ENCODE measurements at places on chromosomes 3 and 15.

GRCh38 chr3:4714045-4714444, 220.9 kb downstream of the ITPR1 start:
- no peak for DNase-seq

GRCh38 chr3:177521305-177521704, 324.0 kb upstream of the TBL1XR1 start:
- DNase-seq = no peak

- no peak for DNase-seq
Measured at GRCh38 chr3:54783611-54784010, 144.2 kb downstream of the LRTM1 start.

DNA sequence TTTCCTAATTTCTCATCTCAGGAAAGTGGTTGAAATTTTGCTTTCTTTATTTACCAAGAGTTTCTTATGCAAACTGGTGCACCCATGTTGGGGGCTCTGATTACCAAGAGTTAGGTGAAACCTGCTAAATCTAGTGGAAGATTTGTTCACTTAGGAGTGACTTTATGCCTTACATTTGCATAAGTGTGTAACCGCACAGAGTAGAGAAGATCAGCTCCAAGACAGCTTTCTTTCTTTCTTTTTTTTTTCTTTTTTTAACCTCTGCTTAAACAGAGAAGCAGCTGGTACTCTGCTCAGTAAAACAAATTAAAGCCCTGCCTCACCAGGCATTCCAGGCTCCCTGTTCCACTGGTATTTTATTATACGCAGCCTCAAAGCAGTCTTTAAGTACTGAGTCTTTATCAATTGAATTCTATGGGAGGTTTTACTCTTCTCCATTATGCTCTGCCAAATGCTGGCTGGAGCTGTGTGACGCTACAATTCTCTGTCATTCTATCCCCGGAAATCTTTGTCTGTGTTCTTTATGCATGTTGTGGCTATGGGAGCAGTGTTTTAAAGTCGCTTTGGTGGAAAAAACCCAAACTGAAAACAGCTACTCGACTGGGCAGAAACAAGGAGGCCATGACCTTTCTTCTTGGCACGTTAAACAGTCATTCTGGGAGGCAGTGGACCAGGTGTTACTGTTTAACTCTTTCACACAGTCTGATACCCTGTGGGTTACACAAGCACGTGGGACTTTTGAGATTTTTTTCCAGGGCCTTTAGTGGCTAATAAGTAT, 55.2 kb upstream of the GBE1 start:
- no peak for DNase-seq

DNA sequence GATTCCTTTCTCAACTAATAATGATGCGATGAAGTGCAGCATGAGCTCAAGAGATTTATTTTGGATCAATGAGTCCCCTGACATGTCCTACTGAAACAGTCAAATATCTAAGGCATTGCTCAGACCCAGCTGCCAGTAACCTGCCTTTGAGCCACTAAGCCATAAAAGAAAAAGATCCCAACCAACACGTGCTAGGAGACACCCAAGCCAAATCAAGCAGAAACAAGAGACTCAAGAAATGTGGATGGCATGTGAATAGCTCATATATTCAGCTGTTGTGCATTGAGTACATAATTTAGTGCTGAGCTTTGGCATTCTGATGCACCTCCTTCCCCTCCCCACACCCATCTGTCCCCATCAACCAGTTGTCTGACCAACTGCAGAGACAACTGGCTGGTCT, 29.2 kb downstream of the GJD2 start:
- no peak for DNase-seq

GRCh38 chr3:46301122-46301835, 52.6 kb upstream of the CCR2 start:
- DNase-seq = no peak

DNA sequence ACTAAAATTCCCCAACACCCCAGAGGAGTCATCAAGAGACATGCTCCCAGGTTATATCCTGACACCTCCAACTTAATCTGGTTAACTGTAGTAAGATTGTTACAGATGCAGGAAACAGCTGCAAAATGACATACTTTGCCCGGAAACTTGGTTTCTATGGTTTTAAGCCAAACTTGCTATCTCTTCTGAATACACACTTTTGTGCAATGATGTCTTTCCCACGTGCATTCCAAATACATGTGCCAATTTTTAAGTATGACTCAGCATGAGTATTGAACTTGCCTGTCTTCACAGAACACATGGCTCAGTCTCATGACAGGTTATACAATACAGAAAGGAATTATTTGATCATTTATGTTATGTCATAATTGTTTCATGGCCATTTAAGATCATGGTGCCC, 207.0 kb upstream of the DCBLD2 start:
- no peak for DNase-seq

DNA sequence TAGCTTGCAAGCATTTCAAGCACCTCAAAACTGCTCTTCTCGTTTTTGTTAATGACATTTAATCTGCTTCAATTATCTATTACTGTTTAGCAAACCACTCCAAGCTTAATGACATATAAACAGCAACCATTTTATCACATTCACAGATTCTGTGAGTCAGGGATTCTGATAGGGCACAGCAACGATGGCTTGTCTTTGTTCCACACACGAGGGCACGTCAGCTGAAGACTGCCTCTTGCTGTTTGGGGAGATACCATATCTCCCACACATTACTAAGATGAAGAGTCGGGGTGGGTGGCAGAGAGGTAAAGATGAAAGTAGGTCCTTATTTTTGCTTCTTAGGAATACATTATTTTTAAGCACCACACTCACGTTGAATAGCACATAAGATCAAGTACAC, 19.3 kb downstream of the CPOX start:
- DNase-seq = no peak

- DNase-seq = no peak
Measured at GRCh38 chr15:88140398-88140797, 116.1 kb downstream of the NTRK3 start.

DNA sequence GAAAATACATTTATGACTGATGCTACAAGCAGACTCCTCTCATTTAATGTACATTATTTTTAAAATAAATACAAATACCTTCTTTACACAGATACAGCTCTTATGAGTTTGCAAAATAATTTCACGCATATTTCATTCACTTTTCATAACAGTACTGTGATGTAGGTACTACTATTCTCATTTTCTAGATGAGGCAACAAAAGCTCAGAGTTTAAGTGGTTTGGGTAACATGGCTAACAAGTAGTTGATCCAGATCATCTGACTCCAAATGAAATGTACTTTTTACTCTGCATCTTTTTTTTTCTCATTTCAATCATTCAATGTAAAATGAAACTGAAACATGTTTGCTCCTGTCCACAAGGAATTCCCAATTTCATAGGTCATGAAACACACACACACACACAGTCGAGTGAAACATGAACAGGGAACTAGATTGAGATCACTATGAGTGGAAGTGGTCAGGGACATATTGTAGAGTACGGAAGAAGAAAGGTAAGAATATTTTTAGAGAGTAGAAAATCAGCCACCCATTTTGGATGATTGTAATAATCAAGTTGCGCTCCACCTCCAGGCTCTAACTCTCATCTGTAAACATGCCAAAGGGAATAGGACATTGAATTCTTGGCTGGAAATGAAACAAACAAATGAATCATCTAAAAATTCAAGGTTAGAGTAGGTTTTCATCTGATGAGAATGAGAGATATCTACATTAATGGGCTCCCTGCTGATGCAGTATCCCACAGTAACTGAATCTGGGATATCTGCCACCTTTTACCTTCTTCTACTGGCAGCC, 92.4 kb downstream of the CLDN1 start:
- DNase-seq = no peak

DNA sequence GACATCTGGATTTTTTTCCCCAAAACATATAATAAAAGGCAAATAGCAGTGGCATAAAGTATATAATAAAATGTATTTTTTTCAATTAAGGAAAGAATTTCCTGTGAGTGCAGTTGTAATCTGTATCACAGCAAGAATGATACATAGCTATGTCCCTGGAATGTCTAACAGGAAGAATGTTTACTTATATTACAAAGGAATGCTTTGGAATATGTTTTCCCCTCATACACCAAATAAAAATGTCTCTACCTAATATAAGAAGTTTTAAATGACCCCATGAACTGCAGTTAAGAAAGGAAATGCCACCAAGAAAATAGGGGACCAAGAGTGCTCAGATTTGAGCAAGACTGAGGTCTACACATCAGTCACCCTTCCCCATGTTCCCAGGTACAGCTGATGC, 38.0 kb upstream of the ATP11B start:
- no peak for DNase-seq

- DNase-seq = no peak
Measured at GRCh38 chr15:33618350-33618749, 307.6 kb downstream of the RYR3 start.

- DNase-seq = no peak
Measured at GRCh38 chr3:48088056-48088748, 72.0 kb upstream of the MAP4 start.

DNA sequence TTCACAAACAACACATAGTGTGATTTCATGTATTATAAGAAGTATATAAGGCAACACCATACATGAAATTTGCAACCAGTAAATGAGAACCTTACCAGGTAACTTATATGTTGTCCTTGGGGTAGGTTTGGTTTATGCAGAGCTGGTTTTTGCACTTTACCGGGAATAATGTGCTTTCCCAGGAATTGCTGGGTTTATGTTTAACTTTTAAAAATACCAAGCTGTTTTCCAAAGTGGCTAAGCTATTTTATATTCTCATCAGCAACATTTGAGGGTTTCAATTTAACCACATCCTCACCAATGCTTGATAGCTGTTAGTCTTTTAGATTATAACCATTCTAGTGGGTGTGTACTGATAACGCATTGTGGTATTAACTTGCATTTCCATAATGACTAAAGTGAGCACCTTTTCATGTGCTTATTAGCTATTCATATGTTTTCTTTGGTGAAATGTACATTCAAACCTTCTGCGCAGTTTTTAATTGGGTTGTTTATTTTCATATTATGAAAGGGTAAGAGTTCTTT, 71.6 kb downstream of the KY start:
- no peak for DNase-seq

DNA sequence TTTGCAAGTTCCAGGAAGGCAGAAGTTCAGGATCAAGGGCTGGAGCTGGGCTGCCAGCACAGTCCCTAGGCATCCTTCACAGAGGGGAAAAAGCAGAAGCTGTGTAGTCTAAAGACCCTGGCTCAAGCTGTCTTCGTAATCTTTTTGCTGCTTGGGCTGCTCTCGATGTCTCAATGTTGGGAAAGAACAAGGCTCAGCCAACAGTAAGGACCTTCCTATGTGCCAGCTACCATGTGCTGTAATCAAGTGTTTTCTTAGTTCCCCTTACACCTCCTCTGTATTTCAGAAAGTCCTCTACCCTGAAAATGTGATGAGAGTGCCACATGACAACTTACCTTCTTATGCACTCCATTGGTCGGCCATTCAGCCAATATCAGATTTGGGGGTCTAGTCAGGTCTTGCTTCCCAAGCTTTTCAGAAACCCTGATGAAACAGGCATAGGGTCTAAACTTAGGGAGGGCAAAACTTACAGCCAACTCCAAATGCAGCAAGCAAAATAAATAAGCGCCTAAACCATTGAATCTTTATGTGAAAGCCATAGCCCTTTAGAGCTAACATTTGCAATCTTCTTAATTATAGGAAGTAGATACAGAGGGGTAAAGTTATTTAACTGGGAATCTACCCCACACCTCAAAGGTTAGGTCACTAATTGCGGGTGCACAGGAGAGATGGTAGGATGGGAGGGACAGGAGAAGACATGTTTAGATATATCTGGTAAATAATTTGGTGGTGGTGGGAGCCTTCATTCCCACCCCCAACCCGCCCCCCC, 1.2 kb upstream of the EDEM1 start:
- DNase-seq = no peak

DNA sequence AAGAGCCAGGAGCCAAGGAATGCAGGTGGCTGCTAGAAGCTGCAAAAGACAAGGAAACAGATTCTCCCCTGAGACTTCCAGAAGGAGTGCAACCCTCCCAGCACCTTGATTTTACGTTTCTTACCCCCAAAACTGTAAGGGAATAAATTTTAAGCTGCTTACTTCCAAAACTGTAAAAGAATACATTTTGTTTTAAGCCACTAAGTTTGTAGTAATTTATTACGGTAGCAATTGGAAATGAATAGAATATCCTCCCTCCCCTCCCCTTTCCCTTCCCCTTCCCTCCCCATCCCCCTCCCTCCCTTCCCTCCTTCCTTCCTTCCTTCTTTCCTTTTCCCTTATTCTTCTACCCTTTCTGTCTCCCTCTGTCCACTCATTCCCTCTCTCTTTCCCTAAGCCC, 203.7 kb upstream of the CFAP20DC start:
- DNase-seq = no peak

- no peak for DNase-seq
Measured at GRCh38 chr3:44061961-44062360, 179.7 kb upstream of the TOPAZ1 start.

DNA sequence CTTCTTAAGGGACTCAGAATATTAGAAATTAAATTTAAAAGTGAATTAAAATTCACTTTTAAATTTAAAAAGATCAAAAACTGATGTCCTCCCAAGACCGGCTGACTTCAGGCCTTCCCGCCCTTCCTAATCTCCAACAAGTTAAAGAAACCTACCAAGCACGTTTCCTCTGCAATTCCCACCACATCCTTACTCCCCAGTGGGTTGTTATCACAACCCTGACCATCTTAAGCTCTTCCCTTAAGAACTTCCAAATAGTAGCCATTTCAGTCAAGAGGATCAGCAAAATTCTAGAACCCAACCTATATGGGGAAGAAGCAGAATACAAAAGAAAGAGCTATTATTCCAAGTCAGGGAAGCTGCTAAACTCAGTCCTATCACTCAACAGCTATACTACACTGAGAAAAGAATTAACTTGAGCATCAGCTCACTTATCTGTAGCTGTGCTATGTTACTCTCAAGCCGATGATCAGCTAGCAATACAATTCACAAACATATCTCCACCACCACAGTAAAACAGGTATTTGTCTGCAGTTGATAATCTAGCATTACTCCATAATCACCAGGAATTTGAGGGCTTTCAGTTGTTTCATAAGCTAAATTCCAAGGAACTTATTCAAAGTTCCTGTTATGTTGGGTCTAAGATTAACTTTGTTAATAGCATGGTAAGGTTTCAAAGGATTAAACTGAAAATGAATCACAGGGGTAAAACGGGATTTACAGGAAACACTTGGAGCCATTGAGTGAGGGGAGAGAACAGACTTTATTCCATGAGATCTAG, 14.3 kb downstream of the ABCC5 start:
- DNase-seq = no peak

- DNase-seq = no peak
Measured at GRCh38 chr3:86771741-86772512, 219.0 kb downstream of the VGLL3 start.
